H1 (cell line): ENCODE measurements at places on chromosomes 4 and X. TPM values are rescaled to one million over a fixed set of nuclear protein-coding genes. Genes with fewer than 3 reads are reported as not detected.

- no peak overlapping the region for H3K27ac ChIP-seq
- H3K4me1 ChIP-seq = no peaks in the 10 kb centered on the region
- no peaks in the 10 kb centered on the region for H3K36me3 ChIP-seq
- H3K27me3 ChIP-seq = no peaks in the 10 kb centered on the region
- H3K4me3 ChIP-seq = no peak overlapping the region
- DNase-seq = no peak
These were observed 694.1 kb upstream of the ADGRL3 start for GRCh38 chr4:60506061-60506460.

- H3K4me1 ChIP-seq = no peaks in the 10 kb centered on the region
- no peak overlapping the region for H3K4me3 ChIP-seq
- no peak overlapping the region for H3K27ac ChIP-seq
- peaks cover 15% of the 10 kb centered on the region for H3K36me3 ChIP-seq
- DNase-seq = no peak
These were observed 506.1 kb downstream of the RPA4 start for GRCh38 chrX:97389761-97390192.

- no peak overlapping the region for H3K4me3 ChIP-seq
- no peaks in the 10 kb centered on the region for H3K36me3 ChIP-seq
- no peak overlapping the region for H3K27ac ChIP-seq
- DNase-seq = no peak
These were observed 317.6 kb downstream of the BCOR start for GRCh38 chrX:39779952-39780783.

GRCh38 chr4:2935762-2936743 lies 27.2 kb downstream of the NOP14 start:
- H3K27ac ChIP-seq = no peak overlapping the region
- H3K27me3 ChIP-seq = no peaks in the 10 kb centered on the region
- H3K36me3 ChIP-seq = peaks cover 37% of the 10 kb centered on the region
- no peaks in the 10 kb centered on the region for H3K4me1 ChIP-seq

The FDCSP gene
- total RNA-seq = not detected in 2 replicates

DNA sequence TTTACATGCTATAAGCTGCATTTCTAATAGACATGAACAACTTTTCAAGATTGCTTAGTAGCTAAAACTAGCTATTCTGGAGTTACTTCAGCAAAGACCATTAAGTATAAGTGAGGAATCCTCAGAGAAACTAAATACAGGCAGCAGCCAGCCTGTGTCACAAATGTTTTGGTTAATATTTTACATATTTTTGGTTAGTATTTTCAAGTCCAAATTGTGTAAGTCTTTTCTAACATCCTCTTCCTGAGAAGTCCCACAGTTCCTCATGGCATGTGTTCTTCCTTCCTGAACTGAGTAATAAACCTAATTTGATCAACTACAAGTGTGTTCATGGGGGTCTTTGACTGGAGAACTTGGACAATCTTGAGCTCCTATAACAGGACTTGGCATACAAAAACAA lies 42.4 kb upstream of the MCF2 start:
- peaks cover 5% of the 10 kb centered on the region; the same call in 1 of the 2 replicates for H3K36me3 ChIP-seq
- no peaks in the 10 kb centered on the region for H3K4me1 ChIP-seq
- no peak for DNase-seq
- no peaks in the 10 kb centered on the region for H3K27me3 ChIP-seq
- H3K27ac ChIP-seq = no peak overlapping the region
- H3K4me3 ChIP-seq = no peak overlapping the region

The CCDC149 gene
- total RNA-seq = 5.6 and 5.8 TPM in 2 replicates

DNA sequence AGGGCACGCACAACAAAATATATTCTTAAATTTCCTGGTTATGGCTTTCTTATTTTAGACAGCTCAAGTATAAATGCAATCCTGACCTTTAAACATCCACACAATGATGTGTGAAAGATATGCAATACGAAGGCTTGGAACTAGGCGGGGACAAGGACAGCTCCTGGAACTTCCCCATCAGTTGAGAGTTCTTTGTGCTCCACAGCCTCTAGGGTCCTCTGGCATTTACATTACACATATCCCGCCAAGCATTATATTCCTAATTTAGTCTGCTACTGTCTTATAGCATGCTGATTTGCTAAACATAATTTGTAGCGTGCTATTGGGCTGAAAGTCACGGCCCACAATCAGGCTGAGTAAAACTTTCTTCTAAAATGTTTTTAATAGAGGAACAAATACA lies 74.4 kb downstream of the FTHL17 start:
- H3K27me3 ChIP-seq = no peaks in the 10 kb centered on the region
- no peaks in the 10 kb centered on the region for H3K36me3 ChIP-seq
- no peaks in the 10 kb centered on the region for H3K4me1 ChIP-seq
- no peak overlapping the region for H3K4me3 ChIP-seq
- no peak for DNase-seq

DNA sequence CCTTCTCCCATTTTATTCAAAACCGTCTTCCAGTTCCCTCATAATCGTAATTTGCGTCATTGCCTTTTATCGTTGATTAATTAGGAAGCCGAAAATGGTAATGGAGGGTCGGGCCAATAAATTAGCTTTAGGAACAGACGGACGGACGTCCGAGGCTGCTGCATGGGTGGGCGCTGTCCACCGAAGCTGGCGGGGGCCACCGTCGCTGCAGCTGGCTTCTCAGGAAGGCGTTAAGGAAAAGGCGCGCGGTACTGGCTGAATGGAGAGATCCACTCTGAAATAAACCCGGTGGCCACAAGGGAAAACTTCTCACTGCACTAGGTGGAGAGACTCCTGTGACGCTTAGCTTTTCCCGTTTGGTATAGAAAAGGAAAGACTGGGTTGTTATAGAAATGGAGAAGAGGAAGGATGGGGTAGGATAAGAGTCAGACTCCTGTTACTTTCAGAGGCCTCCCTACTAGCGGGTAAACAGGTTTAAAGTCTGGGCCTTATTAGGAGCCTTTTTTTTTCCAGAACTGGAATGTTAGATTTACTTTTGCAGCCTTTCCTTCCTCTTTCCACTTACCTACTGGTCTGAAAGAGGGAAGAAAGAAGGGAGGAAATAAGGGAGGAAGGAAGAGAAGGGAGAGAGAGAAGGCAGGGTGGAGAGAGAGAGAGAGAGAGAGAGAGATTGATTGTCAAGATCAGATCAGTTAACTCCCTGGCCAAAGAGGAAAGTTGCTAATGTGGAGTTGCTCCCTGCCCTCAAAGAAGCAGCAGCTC lies 11.3 kb upstream of the PRDM8 start:
- H3K4me1 ChIP-seq = peaks cover 21% of the 10 kb centered on the region
- H3K36me3 ChIP-seq = no peaks in the 10 kb centered on the region
- no peak for DNase-seq
- H3K27ac ChIP-seq = no peak overlapping the region
- H3K27me3 ChIP-seq = peaks cover 93% of the 10 kb centered on the region
- no peak overlapping the region for H3K4me3 ChIP-seq
